ENCODE measurements at places on chromosomes 1 and 21.

DNA sequence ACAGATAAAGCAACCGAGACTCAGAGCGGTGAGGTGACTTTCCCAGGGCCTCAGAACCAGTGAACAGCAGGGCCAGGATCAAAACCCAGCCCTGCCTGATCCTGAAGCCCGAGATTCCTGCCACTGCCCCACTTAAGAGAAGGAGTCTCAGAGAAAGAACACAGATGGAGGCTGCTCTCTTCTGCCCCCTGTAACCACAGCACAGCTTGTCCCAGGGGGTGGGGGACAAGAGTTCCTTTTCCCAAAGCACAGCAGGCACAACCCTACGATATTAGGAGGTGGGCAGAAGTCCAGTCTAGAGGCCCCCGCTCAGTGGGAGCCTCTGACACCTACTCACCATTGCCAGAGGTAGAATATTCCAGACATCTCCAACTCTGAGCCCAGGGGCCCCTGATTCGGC lies 24.0 kb upstream of the VWA5B1 start:
- no peak for DNase-seq

DNA sequence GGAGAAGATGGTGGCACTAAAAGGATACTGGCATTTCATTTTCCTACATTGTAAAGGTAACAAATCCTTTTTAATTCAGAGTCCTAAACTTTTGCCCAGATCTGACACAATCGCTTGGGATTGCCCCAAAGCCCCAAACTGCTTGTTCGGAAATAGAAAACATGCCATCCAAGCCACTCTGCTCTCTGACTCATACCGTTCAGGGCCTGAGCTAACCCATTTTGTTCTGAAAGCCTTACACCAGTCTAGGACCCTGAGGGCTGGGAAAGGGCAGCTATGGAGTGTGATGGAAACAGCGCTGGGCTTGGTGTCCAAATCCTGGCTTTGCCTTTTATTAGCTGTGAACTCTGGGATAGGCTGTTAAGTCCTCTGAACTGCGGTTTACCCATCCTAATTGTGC lies 159.4 kb upstream of the UBE2U start:
- no peak for DNase-seq

- DNase-seq, result peak; percentile 83
Measured at GRCh38 chr1:226870401-226871279, at the start of gene PSEN2. TSS of gene PSEN2 (plus strand) at chr1:226870616. CDS start at chr1:226881908, 11,292 bp downstream.

- DNase-seq, result peak; percentile 25
Measured at GRCh38 chr1:58041621-58042020, 504.9 kb downstream of the OMA1 start.

DNA sequence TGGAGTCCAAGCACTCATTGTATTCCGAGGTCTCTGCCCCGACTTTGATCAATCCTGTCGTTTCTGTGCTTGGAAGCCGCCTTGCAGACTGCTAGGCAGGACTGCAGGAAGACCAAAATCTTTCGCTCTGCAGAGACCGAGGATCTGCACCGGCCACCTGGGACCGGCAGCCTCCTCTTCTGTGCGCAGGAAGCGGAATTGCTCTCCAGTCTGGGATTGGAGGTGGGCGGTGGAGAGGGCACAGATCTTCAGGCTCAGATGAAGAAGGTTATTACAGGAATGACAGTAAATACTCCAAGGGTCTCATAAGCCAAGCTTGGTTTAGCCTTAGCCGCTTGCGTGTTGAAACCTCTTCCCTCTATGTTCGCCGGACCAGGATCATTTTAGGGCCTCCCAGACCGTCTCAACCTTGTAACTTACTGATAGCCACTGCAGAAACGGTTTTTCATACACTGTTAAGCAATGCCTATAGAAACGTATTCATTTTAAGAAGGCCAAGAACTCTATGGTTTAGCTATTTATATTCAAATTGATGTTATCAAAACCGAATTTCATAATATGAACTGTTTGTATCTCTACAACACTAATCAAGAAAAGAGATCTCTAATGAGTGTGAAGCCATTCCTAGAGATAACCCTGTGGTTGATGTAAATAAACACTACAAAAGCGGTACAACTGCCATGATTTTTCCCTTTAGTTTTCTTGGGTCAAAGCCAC lies 1.1 kb downstream of the MIA3 start:
- peak; percentile 65 for DNase-seq

- DNase-seq, result no peak
Measured at GRCh38 chr21:28867401-28867800, 125.3 kb downstream of the LTN1 start.

DNA sequence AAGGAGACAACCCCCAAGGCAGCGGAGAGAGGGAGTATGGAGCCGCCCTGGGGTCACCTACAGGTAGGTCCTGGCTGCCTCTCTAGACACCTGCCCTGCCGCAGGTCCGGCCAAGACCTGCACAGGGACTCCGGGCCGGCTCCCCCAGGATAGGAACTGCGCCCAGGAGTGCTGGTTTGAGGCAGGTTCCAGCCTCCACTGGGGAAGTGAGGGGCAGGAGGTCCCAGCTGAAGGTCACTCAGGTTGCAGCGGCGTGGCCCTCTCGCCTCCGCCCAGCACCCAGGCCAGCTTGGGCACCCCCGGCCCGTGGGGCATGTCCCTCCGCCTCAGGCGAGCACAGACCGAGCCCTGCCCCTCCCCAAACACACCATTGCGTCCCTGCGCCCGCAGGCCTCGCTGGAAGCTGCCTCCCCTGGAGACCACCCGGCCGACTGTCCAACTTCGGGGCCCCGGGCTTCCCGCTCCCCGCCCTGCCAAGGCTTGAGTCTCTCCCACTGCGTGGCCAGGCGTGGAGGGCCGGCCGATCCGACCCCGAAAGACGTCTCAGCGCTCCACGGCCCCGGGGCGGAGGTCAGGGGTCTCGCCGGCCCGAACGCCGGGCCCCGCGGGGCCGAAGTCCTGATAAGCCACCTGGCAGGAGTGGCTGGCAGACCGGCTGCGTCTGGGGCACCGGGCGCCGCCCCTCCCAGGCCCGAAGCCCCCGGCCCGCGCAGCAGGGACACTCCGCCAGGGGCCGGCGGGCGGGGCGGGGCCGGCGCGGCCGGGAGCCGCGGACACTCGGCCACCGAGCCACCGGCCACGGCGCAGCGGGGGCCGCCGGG lies 1.4 kb upstream of the SKI start:
- DNase-seq, result no peak

GRCh38 chr1:157315544-157315943 lies 177.3 kb upstream of the ETV3 start:
- DNase-seq, result no peak

DNA sequence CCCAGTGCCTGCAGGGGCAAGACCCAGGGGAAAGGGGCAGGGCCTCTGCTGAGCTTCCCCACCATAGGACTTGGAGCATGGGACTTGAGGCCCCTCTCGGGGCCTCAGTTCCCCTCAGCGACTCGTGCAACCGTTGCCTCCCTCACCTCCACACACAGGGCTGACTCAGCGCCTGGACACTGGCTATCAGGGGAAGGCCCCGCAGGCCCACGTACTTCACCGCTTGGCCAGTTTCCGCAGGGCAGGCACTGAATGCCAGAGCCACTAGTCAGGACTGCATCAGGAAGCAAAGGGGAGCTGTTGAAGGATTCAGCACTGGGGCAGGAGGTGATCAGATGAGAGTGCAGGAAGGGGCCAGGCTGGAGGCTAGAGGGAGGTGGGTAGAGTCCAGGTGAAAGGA lies 15.5 kb upstream of the FAM131C start:
- DNase-seq, result no peak

- DNase-seq, result no peak
Measured at GRCh38 chr1:232084584-232085223, 458.1 kb downstream of the DISC1 start.

DNA sequence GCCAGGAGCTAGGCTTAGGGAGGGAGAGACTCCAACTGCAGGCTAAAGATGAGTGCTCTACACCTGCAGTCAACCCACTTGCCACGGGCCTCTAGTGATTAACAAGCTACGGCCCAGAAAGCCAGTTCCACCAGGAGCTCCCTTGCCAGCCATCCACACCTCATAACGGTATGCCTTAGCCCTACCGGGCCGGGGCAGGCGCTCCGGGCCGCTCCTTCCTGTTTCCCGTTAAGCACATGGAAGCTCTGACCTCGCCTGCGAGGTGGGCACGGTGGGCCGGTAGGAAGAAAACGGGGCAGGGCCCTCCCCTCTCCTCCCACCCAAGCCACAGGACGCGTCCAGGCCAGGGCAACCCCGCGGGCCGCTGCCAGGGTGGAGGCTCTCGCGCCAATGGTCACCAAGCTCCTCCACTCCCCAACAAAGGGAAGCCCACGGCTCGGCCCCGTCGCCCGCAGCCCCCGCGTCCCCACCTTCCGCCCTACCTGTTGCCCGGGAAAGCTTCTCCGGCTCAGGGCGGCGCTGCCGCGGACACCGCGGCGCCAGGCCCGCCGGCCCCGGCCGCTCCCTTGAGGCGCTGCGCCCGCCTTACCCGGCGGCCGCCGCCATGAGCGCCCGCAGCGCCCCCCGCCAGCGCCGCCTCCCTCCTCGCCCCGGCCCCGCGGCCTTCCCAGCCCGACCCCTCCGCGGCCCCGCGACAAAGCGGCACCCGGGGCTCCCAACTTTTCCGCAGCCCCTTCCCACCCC lies 627 bp downstream of the CERS2 start:
- peak; percentile 63 for DNase-seq

- no peak for DNase-seq
Measured at GRCh38 chr1:18365099-18365705, 115.5 kb upstream of the KLHDC7A start.

DNA sequence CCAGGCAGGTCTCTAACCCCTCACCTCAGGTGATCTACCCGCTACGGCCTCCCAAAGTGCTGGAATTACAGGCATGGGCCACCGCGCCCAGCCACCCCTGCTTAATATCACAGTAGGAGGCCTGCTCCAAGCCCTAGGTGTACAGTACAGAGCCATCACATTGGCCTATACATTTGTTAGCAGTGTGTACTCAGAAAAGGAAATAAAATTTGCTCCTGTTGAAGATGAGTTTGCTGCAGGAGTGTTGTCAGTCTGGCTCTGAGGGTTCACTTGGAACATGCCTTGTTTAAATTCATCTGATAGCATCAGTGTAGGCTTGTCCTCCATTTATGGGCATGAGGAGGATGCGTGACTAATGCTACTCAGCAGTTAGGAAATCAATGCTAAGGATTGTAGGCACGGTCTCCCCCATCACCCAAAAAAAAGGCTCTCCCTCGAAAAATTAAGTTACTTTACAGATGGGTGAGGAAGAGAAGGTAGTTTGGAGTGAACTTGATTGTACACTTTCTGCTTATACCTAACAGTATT lies 4.6 kb upstream of the ENAH start:
- DNase-seq, result no peak

- peak; percentile 23 for DNase-seq
Measured at GRCh38 chr1:33319186-33319948, 1.5 kb downstream of the A3GALT2 start.
